ENCODE measurements at places on chromosomes 16 and 17. TPM values are rescaled to one million over a fixed set of nuclear protein-coding genes. Genes with fewer than 3 reads are reported as not detected.

DNA sequence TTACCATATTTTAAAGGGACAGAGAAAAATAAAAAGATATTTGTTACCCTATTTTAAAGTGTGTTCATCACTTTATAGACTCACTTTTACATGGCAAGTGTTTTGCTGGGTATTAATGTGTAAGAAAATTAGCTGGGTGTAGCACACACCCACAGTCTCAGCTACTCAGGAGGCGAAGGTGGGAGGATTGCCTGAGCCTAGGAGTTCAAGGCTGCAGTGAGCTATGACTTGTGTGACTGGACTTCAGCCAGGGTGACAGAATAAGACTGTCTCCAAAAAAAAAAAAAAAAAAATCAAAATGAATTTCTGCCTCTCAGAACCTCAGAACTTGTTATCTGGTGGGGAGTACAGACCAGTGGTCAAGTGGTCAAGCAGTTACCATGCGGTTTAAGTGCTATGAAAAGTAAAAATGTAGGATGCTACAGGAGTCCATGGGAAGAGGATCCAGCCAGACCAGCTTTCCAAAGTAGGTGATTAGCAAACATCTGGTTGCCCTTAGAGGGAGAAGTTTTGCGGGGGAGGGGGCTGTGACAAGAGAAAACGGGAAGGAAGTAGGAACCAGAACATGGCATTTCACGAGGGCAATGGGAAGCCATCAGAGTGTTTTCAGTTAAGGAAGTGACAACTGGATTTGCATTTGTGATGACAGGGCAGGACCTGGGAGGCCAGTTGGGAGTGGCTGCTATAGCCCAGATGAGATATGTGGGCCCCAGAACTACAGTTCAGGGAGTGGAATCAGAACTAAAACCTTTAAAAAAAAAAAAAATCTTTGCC is 13.9 kb downstream of the CNEP1R1 start:
- no peak overlapping the region for H3K27ac ChIP-seq
- H3K4me3 ChIP-seq, result no peak overlapping the region
- H3K4me1 ChIP-seq, result no peaks in the 10 kb centered on the region
- peaks cover 32% of the 10 kb centered on the region for H3K36me3 ChIP-seq

DNA sequence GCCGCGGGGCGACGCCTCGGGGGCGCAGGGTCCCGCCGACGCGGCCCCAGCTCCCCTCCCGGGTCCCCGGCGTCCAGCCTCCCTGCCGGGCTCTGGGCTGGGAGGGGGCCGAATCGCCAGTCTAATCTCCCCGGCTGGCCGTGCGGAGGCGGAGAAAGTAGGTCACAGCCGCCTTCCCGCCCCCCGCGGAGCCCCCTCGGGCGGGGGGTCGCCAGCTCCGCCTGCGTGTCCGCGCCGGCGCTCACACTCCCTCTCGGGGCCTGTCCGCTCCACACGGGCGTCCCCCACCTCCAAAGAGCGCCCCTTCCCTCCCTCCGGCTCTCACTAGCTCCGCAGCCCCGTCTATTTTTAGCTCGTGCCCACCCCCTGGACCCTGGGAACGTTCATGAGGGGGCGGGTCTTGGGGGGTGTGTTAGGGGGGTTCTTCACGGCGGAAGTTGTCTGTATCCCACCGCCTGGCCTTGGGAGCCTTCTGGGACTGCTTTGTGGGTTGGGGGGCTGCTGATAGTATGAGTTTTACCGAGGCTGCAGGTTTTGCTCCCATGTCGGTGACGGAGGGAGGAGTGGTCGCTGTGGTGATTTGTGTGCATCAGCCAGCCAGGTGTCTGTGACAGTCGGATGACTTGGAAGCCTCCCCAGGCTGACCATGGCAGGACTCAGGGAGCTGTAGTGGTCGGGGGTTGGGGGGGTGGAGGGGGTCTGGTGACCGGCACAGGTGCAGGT is 1.1 kb downstream of the ATP1B2 start:
- H3K36me3 ChIP-seq, result no peaks in the 10 kb centered on the region
- H3K27ac ChIP-seq, result no peak overlapping the region
- no peak overlapping the region for H3K4me3 ChIP-seq
- peaks cover 19% of the 10 kb centered on the region for H3K27me3 ChIP-seq

GRCh38 chr16:66959704-66960161 is 1.3 kb upstream of the CES3 start:
- H3K4me3 ChIP-seq, result no peak overlapping the region
- H3K36me3 ChIP-seq, result no peaks in the 10 kb centered on the region
- H3K4me1 ChIP-seq, result no peaks in the 10 kb centered on the region
- H3K27ac ChIP-seq, result no peak overlapping the region

DNA sequence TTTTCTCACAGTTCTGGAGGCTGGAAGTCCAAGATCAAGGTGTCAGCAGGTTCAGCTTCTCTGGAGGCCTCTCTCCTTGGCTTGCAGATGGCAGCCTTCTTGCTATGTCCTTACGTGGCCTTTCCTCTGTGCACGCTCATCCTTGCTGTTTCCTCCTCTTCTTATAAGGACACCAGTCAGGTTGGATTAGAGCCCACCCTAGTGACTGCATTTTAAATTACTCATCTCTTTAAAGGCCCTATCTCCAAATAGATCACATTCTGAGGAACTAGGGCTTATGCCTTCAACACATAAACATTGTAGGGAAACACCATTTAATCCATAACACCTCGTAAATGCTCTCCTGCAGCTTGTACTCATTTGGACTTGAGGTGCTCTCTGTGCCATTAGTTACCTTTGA is 36.3 kb downstream of the DHRS7C start:
- no peak for DNase-seq
- H3K27me3 ChIP-seq, result no peaks in the 10 kb centered on the region
- no peaks in the 10 kb centered on the region for H3K4me1 ChIP-seq
- no peak overlapping the region for H3K27ac ChIP-seq

DNA sequence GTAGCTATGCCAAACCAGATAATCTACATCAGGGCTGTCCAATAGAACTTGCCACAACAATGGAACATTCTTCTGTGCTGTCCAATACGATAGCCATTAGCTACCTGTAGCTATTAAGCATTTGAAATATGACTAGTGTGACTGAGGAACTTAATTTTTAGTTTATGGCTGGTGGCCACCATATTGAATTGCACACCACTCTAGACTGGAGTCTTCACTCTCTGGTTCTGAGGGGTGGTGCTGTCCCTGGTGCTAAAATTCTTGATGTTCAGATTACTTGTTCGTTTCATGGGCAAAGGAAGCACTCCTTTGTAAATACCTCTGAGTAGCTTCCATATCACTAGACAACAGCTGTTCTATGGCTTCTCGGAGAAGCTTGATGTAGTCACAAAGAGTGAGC is 296.6 kb downstream of the NPIPA8 start:
- peaks cover 3% of the 10 kb centered on the region for H3K27me3 ChIP-seq
- no peak overlapping the region for H3K4me3 ChIP-seq
- no peaks in the 10 kb centered on the region for H3K4me1 ChIP-seq
- DNase-seq, result no peak
- H3K36me3 ChIP-seq, result no peaks in the 10 kb centered on the region

- H3K4me1 ChIP-seq, result peaks cover 8% of the 10 kb centered on the region
- DNase-seq, result no peak
- H3K36me3 ChIP-seq, result peaks cover 69% of the 10 kb centered on the region
- no peak overlapping the region for H3K27ac ChIP-seq
- no peak overlapping the region for H3K4me3 ChIP-seq
Observed at GRCh38 chr17:78796517-78796900, 14.4 kb upstream of the CYTH1 start.

- DNase-seq, result no peak
- no peak overlapping the region for H3K27ac ChIP-seq
- H3K27me3 ChIP-seq, result no peaks in the 10 kb centered on the region
- H3K4me3 ChIP-seq, result no peak overlapping the region
- H3K4me1 ChIP-seq, result peaks cover 6% of the 10 kb centered on the region
Observed at GRCh38 chr16:81556715-81557284, 112.2 kb downstream of the CMIP start.

GRCh38 chr16:5640883-5641282 is 543.3 kb upstream of the EEF2KMT start:
- H3K4me1 ChIP-seq, result no peaks in the 10 kb centered on the region
- H3K27ac ChIP-seq, result no peak overlapping the region
- H3K27me3 ChIP-seq, result no peaks in the 10 kb centered on the region

DNA sequence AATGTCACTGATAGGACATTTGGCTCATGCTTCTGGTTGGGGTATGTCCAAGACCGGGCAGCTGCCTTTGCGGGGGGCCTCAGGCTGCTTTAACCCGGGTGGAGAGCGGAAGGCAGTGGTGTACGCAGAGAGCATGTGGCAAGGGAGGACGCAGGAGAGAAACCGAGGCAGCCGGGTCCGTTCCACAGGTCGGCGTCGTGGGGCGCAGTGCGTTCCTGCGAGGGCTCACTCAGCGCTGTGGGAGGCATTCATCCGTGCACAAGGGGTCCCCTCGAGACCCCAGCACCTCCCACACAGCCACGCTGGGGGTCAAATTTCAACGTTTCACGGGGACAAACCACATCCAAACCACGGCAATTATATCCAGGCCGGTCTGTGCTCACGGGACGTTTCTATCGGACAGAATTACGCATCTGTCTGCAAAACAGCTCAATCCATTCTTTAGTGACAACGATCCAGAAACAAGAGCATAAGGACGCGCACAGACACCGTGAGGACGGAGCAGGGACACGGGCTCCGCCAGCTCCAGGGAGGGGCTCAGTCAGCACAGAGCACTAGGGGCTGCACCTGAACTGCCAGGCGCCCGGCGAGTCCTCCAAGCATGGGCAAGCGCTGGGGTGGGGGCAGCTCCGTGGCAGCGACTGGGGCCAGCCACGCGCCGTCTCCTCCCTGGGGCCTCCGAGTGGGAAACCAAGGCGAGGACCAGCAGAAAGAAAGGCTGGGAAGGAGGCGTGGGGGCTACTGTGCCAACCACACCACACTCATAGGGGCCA is 108.4 kb upstream of the METRNL start:
- DNase-seq, result no peak
- no peaks in the 10 kb centered on the region for H3K36me3 ChIP-seq
- H3K4me1 ChIP-seq, result no peaks in the 10 kb centered on the region

The DNASE1L2 gene
- total RNA-seq, result 0.37 TPM

The SNAI3 gene
- total RNA-seq, result 10.4 TPM

The TPPP3 gene
- total RNA-seq, result not detected

Data from CD4-positive, CD25-positive, alpha-beta regulatory T cell (primary cell).